Stimulated activated CD4-positive, alpha-beta T cell treated with anti-CD3 and anti-CD28 coated beads, Interleukin-15, amount 100 ng/mL, for 48 hours (primary cell): ENCODE measurements at places on chromosomes 6 and 20.

- DNase-seq = no peak
Observed at GRCh38 chr6:23181356-23182110, 612.2 kb downstream of the HDGFL1 start.

GRCh38 chr20:64268174-64268573 lies 12.6 kb downstream of the PCMTD2 start:
- no peak for DNase-seq

- DNase-seq = no peak
Observed at GRCh38 chr6:6503191-6503590, 85.3 kb upstream of the LY86 start.

- DNase-seq = no peak
Observed at GRCh38 chr6:119312875-119313338, 36.7 kb downstream of the MAN1A1 start.

DNA sequence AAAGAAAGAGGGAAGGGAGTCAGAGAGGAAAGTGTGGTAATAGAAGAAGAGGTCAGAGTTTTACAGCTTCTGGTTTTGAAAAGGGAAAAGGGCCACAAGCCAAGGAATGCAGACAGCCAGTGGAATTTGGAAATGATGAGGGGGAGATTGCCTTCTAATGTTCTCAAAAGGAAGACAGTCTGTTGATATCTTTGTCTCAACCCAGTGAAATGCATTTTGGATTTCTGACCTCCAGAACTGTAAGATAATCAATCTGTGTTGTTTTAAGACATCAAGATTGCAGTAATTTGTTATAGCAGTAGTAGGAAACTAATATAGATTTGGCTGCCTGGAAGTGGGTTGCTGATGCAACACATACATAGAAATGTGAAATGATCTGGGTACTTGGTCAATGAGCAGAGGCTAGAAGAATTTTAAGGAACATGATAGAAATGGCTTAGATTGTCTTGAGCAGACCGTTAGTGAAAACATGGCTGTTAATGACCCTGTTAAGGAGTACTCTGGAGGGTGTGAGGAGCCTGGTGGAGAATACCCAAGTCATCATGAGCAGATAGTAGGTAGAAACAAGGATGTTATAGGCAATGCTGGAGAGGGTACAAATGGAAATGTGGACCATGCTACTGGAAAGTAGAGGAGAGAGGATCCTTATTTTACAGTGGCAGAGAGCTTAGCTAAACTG lies 255.8 kb upstream of the RAB32 start:
- no peak for DNase-seq

GRCh38 chr6:42260972-42261371 lies 43.3 kb upstream of the MRPS10 start:
- peak; percentile 15 for DNase-seq

DNA sequence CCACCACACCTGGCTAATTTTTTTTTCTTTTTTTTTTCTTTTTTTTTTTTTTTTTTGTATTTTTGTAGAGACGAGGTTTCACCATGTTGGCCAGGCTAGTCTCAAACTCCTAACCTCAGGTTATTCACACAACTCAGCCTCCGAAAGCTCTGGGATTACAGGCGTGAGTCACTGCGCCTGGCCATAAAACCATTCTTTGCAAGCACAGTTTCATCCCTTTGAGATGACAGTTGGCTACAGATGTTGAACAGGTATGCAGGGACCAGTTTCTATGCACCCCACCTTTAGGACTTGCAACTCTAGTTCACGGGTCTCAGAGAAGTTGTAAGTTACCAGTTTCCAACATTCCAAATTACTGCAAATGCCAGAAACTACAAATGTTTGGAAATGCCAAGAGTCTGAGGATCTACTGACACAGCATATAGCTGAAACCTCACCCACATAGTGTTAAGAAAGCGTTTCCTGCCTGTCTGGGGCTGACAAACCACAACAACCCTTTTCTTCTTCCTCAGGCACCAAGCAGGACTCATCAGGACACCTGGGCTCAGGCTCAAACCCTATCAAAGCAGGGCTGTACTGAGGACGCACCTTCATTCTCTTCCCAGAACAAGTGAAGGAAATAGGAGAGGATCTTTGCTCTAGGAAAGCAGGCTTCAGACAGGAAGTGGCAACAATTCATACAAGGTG lies 22.9 kb downstream of the ARHGAP18 start:
- peak; percentile 28 for DNase-seq

- DNase-seq = no peak
Observed at GRCh38 chr20:4045741-4046140, 30.4 kb upstream of the RNF24 start.

DNA sequence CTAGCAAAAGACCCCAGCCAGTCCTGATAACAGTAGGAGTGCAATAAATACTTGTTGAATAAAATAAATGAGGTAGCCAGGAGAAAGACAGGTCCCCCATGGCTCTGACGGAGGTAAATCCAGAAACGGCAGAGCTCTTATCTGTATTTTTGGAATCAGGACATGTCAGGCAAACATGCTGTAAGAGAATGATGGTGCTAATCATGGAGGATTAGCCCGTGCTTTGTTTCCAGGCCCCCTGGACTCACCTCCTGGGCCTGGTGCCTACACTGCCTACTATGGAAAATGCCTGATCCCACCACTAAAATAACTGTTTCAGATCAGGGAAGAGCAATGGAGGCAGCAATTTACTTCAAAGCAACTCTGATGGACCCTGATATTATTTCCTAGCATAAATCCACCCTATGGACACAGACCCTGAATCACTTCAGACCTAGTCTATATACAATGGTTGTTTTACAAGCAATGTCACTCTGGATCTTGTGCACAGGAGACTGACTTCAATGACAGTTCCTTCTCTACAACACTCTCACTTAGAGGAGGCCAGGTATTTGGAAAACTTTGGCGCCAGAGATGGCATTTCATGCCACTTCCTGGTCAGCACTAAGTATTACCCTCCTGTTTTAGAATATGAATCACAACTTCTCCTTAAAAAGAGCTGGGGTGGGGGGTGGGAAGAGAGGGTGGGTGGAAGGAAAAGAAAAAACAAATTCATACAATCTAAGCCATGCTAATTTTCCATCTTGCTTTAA lies 6.4 kb downstream of the MRPL14 start:
- DNase-seq = no peak

- DNase-seq = no peak
Observed at GRCh38 chr20:54123587-54124180, 50.1 kb downstream of the CYP24A1 start.

- DNase-seq = no peak
Observed at GRCh38 chr6:102389994-102390393, 996.5 kb downstream of the GRIK2 start.

- no peak for DNase-seq
Observed at GRCh38 chr20:53208110-53208832, 236.1 kb downstream of the TSHZ2 start.

GRCh38 chr20:58839474-58839874 lies 11.2 kb downstream of the GNAS-AS1 start:
- no peak for DNase-seq

DNA sequence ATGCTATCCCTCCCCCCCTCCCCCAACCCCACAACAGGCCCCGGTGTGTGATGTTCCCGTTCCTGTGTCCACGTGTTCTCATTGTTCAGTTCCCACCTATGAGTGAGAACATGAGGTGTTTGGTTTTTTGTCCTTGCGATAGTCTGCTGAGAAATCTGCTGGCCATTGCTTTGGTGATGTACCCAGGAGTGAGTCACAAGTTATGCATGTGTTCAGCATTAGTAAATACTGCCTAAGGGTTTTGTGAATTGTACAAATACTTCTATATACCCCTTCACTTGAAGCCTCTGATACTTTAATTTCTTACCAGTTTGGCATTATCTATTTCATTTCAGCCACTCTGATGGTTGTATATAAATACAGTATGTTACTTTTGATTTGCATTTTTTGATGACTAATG lies 711.3 kb upstream of the GJE1 start:
- DNase-seq = no peak

DNA sequence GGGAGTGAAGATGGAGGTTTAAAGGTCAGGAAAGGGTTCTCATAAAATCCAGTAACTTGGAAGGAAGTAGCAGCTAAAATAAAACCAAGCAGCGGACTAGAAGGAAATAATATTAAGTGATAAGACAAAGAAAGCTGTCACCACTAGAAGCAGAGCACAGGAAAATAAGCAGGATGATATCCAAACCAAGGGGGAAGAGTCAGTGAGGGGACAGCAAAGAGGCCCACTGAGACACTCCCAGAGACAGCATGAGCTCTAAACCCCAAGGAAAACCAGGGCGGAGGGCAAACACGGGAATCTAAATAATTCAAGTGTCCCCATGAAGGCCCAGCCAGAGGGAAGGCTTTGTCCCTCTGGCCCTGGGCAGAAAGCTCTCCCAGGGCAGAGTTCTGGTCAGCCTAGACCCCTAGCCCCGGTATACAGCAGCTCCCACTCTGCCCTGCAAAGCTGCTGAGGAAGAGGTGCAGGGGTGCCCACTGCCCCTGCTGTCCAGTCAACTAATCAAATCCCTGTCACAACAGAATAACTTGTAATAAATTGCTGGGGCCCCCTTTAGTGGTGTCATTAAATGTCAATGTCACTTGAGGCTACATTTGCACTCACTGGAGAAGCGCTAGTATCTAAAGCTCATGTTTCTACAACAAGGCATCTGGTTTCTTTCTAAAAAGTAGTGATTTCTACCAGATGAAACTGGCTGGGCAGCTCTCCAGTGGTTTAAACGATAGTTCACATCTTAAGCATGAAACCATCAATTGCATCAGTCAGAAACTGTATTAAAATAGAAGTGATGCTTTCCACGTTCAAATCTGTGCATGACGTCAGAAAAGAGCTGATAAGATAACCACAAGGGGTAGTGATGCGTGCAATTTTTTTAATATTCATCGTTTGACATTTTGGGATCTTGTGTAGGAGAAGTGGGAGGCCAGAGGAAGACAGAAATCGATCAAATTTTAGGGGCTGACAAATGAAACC lies 13.6 kb downstream of the PDE10A start:
- no peak for DNase-seq

- no peak for DNase-seq
Observed at GRCh38 chr6:151350442-151351145, 40.8 kb downstream of the ZBTB2 start.

DNA sequence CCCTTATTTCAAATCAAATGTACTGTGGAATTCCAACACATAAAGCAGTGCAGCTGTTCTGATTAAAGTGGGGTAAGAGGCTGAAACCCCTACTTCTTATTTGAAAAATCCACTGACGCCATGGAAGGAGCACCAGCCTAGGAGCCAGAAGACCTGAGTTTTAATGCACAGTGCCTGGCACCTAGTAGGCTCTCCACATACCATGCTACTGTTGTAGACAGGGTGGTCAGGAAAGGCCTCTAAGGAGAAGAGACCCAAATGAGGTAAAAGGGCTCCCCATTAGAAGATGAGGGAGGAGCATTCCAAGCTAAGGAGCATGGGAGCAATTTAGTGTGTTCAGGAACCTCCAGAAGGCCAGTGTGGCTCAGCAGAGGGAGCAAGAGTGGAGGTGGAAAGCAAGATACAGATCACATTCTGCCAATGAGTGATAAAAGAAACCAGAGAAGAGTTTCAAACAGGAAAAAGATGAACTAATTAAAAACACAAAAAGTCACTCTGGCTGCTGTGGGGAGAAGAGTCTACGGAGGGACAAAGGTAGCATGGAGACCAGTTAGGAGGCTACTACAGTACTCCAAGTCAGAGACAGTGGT lies 11.8 kb upstream of the ZNF76 start:
- DNase-seq = no peak

DNA sequence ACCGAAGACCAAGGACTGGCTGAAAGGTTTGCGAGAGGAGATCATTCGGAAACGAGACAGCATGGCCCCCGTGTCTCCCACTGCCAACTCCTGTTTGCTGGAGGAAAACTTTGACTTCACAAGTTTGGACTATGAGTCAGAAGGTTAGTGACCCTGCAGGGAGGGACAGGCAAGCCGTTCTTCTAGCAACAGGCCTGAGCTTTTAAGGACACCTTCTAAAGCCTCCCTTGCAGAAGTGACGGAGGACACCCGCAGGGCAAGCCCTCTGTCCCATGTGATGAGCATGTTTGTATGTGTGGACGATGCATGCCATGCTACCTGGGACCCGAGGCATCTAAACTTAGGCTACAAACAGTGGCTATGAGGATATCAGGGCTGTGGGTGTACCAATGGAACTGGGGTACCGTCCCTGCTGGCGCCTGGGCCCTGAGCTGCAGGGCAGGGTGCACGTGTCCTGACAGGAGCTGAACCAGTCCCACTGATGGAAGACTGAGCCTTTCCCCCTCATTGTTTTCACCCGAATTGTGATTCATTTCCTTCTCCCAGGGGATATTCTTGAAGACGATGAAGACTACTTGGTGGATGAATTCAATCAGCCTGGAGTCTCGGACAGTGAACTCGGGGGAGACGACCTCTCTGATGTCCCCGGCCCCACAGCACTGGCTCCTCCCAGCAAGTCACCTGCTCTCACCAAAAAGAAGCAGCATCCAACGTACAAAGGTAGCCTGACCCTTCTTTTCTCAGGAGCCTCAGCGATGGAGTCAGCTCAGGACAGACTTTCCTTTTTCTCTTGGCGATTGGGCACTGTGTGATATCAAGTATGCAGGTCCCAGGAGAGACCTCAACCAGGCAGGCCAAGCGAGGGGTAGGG lies 84.4 kb downstream of the SERAC1 start:
- no peak for DNase-seq

DNA sequence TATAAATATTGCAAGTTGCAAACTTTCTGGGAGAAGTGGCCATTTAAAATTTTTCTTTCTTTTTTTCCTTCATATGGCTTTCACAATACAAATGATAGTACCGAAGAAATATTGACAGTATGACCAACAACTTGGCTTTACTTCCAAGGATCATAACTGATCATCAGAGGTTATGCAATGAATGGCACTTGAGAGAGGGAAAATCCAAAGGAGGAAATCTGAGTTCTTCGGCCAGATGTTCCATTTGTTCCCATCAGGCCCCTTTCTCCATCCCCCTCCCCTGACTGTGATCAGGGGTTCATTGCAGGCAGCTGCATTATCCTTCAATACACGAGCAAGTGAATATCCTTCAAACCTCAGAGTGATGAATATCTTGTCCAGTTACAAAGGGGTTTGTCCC lies 130.0 kb upstream of the UST start:
- no peak for DNase-seq

- no peak for DNase-seq
Observed at GRCh38 chr6:144248003-144248402, 37.1 kb upstream of the UTRN start.

DNA sequence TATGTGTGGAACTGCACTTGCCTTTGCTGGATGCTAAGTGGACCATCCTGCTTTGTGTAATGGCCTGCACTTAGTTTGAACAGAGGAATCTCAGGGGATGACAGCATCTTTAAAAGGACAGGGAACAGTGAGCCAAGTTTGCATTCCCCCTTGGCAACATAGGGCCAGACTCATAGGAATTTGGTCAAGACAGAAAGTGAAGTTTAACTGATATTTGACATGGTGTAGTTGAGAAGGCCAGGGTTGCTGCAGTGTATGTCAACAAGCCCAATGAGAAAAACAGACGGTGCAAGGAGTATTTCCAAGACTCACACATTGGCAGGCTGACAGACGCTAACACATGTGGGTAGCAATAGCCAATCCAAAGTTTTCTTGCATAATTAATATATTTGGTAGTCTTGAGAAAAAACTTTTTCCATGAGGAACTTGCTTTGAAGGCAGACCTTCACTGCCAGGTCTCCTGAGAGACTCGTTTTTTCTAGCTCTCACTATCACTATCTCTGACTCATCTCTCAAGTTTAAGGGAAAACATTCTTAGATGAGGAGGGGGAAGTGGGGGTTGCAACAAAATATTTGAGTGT lies 213.8 kb downstream of the IBTK start:
- no peak for DNase-seq
